Lung (tissue), 17 donors: ENCODE measurements at places on chromosomes 11 and 22. TPM values are rescaled to one million over a fixed set of nuclear protein-coding genes. Genes with fewer than 3 reads are reported as not detected.

The SLC1A2 gene
- total RNA-seq, result 1.6 TPM

The CFAP300 gene
- total RNA-seq, result 16.7 TPM

The CHRDL2 gene
- 1.7 TPM for total RNA-seq

The KCNJ4 gene
- total RNA-seq, result not detected

The RIMBP3C gene
- total RNA-seq, result 0.40 TPM

The TEX12 gene
- total RNA-seq, result not detected

DNA sequence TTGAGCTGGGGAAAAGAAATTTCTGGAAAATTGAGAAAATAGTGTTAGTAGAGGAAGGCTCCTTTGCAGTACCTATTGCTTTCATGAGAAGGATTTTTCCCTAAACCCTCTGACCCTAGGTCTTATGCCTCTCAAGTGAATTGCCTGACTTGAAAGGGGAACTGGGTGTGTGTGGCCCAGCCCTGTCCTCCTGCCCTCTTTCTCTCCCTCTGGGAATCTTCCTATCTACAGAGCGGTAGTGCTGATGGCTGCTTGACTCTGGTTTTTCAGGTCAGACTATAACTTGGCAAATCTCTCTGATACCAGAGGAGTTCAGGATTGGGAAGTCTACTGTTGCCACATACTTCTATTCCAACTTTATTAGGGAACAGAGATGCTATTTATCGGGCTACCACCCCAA lies 19.2 kb downstream of the CAVIN3 start:
- DNase-seq, result no peak

GRCh38 chr22:23130697-23131096 lies 11.1 kb downstream of the RSPH14 start:
- DNase-seq, result peak; percentile 22

- no peak for DNase-seq
Observed at GRCh38 chr11:34633990-34634693, 13.2 kb downstream of the EHF start.

DNA sequence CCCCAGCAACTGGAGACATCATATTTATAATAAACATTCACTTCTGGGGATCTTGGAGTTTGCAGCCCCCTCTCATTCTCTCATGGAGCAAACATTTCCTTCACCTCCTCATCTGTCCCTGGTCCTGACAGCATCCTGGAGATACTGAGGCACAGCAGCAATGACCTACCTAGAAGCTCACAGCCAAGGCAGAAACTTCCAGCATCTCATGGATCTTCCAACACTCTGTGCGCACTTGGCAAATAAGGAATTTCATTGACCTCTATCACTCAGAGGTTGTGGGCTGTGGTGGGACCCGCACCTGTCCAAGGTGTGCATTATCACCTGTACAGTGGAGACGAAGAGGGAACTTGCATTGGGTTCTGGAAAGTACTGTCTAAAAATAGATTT lies 109.8 kb downstream of the GGTLC2 start:
- DNase-seq, result no peak

GRCh38 chr11:70912226-70912840 lies 340.0 kb downstream of the SHANK2 start:
- no peak for DNase-seq

- DNase-seq, result no peak
Observed at GRCh38 chr22:42280836-42281235, 10.4 kb upstream of the TCF20 start.

- no peak for DNase-seq
Observed at GRCh38 chr22:39956932-39957664, 3.1 kb upstream of the TMA7B start.

- no peak for DNase-seq
Observed at GRCh38 chr11:19970944-19971343, 189.3 kb downstream of the DBX1 start.

GRCh38 chr11:117218133-117218915 lies 13.5 kb downstream of the PCSK7 start:
- DNase-seq, result peak; percentile 42

DNA sequence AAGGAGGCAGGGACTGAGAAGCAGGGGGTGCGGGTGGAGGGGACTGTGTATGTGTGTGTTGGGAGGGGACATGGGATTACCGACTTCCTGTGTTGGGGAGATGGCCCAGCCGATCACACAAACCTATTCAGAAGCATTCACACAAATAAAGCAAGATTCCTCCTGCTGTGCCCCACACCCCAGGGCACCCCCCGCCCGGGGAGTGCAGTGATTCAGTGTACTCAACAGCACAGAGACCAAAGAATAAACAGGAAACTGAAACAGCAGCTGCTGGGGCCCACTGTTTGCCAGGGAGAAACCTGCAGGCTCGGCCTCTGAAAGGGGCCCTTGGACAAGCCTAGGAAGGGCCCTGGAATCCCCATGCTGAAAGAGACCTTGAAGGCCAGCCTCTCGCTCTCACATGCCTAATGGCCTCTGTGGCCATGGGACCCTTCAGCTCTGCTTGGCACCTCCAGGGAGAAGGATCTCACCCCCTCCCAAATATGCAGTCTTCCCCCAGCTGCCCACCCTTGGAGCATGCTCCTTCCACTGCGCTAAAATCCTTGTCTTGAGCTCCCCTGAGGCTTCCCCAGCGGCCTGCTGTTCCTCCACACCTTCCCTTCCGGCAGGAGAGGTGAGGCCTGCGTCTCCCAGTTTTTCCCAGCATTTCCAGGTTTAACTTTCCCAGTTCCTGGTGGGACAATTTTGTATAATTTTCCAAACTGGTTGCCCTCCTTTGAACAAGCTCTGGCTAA lies 72.9 kb downstream of the CSNK2A3 start:
- peak; percentile 72 for DNase-seq

DNA sequence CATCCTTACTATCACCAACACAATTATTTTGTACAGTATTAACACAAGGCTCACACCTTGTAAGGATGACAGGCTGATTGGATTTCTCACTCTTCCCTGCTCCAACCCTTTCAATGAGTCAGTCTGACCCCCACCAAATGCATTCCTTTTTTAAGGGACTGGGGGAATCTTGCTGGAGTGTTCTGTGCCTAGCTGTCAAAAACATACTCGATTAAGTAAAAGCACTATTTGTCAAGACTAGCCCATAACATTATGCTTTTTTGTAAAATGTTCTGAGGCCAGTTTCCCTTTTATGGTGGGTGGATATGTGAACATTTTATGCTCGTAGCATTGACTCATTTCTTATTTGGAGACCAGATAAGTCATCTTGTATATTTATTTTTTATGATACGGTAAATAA lies 87.2 kb downstream of the PDHX start:
- no peak for DNase-seq

- DNase-seq, result peak; percentile 76
Observed at GRCh38 chr11:13210424-13210823, 67.2 kb upstream of the BMAL1 start.

DNA sequence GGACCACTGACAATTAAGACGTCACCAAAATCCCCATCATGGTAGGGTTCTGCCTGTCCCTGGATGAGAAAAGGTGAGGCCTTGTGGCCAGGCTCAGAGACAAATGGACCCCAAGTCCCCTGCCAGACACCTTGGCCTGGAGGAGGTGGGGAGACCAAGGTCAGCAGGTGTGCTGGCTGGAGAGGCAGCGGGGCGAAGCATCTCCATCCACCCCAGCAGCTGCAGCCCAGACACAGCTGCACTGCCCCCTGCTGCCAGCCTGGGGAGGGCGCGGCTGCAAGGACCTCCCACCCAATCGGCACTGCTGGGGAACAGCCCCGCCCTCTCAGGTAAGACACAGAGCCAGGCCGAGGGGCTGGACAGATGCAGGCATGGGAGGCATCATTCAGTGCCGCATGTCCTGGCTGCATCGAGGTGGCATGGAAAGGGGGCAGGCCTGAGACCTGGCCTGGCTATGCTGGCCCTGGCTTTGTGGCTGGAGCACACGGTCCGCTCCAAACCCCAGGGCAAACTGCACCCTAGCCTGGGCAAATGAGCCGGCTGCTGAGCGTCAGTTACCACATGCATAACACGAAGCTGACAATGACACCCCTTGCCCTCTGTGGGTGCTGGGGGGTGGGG lies 12.2 kb upstream of the MFNG start:
- no peak for DNase-seq

- DNase-seq, result no peak
Observed at GRCh38 chr22:35852076-35852475, 134.4 kb downstream of the APOL5 start.
